ENCODE measurements at places on chromosomes 11 and 22.

GRCh38 chr22:36330655-36331305 lies 57.0 kb downstream of the MYH9 start:
- no peak for DNase-seq

- no peak for DNase-seq
Observed at GRCh38 chr22:43014316-43014868, 557 bp downstream of the PACSIN2 start.

DNA sequence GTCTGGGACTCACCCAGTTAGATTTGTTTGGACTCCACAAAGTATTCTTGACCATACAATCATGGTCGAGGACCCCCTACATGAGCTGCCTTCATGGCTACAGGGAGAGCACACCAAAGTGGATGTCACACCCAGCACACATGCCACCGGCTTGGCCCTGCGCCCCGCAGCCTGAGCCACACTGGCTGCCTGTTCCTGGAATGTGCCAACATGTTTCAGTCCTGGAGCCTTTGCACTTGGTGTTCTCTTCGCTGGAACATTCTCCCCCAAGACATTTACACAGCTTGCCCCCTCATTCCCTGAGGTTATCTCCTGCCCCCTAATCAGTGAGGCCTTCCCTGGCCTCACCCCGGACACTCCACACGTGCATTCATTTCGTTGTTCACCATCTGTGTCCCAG lies 46.0 kb downstream of the PPARA start:
- no peak for DNase-seq

DNA sequence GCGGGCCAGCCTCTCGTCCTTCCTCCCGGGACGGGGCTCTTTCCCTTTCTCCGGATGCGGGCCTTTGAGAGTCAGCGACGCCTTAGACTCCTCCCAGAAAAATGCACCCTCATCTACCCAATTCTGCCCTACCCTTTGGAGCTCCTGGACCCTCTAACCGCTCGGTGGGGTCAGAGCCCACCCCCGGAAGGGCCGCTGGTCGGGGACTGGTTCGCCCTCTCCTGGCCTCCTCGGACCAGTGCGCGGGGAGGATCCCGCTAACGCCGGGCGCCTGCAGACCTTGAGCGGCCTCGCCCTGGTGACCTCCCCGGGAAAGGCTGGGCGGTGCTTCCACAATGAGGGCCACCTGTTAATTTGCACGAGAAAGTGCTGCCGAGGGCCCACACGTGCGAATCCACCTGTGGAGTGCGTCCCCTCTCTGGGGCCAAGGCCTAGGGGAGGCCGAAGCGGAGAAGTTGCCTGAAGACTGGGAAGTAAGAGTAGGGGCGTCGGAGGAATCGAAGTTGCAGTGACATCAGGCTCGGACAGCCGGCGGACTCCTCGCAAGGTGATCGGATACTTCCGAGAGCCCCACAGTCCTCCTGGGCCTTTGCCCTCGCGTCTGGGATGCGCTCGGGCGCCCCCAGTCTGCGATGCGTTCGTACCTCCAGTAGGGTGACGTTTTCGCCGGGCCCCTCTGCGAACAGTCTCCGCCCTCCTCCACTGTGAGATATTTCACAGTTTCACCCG lies 61.5 kb downstream of the ENDOD1 start:
- DNase-seq: peak; percentile 78

- no peak for DNase-seq
Observed at GRCh38 chr11:108035690-108036089, 27.0 kb downstream of the CUL5 start.

- DNase-seq: no peak
Observed at GRCh38 chr11:984546-984945, 52.0 kb downstream of the MUC6 start.

DNA sequence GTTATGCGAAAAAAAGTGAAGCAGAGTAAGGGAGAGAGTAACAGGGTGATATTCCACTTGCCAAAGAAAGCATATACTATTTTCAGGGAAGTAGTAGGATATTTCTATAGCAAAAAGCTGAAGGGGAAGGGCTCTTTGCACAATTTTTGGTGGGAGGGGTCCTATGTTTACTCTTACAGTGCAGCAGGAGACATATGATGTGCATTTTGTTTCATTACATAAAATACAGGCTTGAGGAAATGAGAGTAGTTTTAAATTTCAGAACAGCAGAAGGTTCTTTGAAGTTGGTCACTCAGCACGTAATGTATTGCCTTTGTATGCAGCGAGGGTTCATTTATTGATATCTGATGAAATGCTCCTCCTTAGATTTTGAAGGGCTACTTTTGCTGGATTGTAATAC lies 3.1 kb upstream of the PIK3IP1 start:
- no peak for DNase-seq

- no peak for DNase-seq
Observed at GRCh38 chr11:104836691-104837090, 61.6 kb downstream of the CASP12 start.

- no peak for DNase-seq
Observed at GRCh38 chr11:3913921-3914320, 58.5 kb downstream of the STIM1 start.

DNA sequence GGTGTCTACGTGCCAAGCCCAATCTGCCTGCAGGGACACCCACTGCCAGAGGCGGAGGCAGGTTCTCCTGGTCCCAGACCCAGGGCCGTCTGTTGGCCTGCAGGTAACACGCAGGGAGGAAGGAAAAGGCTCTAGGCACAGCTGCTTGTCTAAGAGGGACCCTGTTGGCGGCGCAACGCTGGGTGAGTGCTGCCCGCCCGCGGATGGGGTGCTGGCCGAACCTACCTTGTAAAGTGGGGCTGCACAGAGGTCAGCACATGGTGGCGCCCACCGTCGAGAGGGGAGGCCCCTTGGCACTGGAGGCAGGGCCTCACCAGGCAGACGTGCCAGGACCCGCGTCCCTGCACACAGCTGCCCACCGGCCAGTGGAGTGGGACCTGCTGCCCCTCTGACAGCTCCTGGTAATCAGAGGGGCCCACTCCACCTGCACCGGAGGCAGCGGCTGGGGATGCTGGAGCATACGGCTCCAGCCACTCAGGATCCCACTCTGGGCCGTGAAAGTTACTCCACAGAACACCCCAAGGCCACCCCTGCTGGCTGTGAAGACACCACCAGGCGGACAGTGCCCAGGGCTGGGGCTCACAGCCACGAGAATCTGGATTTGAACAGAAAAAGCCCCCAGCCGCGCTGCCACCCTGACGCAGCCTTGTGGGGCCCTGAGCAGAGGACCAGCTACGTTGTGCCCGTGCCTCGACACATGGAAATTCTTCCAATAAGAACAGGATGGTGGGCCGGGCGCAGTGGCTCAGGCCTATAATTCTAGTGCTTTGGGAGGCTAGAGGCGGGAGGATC lies 24.0 kb downstream of the TBX1 start:
- no peak for DNase-seq

GRCh38 chr11:134464981-134465730 lies 53.1 kb upstream of the B3GAT1 start:
- no peak for DNase-seq

DNA sequence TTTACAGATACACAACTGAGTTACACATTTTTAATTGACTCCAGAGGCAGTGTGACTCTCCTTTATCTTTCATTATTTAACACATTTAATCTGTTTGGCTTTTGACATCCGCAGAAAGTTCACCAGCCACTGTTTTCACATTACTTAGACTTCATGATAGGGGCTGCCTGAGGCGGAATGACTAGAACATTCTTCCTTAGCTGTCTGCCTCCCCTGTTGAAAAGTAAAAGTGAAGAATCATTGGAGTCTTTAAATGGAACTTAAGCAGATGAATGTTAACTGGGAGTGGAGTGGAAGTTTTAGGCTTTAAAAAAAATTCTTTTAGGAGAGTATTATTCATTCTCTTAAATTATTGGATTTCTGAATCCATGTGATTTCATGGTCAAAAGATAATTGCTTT lies 229.2 kb upstream of the MTNR1B start:
- no peak for DNase-seq

GRCh38 chr22:27405672-27406388 lies 395.7 kb downstream of the MN1 start:
- no peak for DNase-seq

- DNase-seq: no peak
Observed at GRCh38 chr11:11230087-11230486, 123.0 kb downstream of the CSNK2A3 start.

DNA sequence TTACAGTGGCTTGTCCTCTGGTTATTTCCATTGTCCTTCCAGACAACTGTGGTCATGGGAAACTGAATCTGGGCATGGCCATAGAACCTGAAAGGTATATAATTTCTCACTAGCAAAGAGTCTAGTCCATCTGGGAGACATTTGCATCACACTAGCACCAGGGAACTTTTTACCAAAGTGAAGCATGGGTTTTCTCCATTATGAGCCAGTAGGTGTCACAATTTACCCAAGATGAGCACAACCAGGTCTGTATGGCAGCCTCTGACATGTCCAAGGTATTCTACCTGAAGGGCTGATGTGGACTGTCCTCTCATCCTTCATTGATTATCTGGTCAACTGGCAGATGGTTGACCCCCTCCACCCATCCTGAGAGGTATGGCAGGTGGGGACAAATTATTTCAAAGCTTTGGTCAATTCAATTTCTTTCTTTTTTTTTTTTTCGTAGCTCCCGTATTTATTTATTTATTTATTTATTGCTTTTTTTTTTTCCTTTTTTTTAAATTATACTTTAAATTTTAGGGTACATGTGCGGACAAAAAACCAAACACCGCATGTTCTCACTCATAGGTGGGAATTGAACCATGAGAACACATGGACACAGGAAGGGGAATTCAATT lies 425.9 kb downstream of the TMEM135 start:
- no peak for DNase-seq

- DNase-seq: no peak
Observed at GRCh38 chr11:103624708-103625623, 411.5 kb upstream of the DDI1 start.

- no peak for DNase-seq
Observed at GRCh38 chr11:77387701-77388100, 86.2 kb downstream of the PAK1 start.

- no peak for DNase-seq
Observed at GRCh38 chr11:61666684-61667297, 13.4 kb upstream of the DAGLA start.

DNA sequence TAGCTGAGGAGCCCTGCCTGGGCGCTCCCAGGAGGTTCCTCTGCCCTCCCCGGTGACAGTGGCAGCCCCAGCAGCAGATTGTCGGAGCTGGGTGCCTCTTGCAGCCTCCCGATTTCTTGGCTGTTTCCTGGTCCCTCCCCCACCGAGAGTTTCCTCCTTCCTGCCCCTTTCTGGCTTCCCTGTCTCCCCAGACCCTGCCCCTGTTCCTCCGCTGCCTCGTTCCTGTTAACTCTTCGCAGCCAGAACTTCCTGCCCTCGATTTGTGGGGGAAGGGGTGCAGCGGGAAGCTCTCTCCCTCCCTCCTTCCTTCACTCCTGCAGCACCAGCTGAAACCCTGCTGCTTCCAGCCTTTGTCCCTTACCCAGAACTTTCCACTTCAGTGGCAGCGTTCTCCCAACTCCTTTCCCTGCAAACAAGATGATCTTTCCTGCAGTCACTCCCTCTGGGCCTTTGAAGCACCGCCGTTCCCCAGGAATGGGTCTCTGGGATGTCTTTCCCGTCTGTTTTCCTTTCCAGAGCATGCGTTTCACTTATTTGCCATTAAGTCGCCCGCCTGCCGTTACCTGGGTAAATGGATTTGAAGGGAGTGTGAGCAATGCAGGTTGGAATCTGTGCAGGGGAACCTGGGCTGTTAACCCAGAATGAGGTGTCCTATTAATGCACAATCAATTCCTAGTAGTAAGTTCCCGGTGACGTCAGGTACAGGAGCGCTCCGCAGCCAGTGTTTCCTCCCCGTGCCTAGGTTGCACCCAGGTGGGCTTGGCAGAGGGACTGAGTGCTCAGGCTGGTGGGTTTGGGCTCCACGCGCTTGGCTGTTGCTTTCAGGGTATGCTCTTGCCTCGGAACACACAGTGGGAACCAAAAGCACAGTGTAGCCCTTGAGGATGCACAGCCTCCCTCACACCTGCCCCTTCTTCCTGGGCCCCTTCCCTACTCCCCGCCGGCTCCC lies 4.3 kb downstream of the GRK2 start:
- DNase-seq: no peak

DNA sequence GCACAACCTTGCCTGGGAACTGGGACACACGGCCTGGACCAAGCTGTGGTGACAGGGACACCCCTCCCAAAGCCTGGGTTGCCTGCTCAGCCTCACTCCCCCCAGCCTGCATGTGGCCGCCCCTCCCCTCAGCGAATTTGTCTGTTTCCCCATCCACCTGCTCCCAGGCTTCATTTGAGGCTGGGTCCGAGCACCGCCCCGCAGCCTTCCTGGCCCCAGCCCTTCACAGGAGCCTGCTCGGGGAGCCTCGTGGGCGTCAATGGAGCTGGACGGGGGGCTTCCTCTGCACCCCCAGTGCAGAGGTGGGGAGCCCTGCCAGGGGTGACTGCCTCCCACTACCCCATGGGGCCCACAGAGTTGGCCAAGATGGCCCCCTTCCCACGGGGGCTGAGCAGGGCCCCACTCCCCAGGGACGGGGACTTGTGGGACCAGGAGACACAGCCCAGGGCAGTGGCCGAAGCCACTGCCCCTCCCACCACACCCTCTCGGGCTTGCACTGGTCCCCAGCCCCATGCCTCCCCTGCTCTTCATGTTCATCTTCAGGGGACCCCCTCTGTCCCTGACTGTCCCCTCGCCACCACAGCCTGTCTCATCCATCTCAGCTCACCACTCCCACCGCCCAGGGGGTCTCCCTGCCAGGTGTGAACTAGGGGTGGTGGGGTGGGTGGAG lies 91.7 kb downstream of the WNT7B start:
- no peak for DNase-seq

DNA sequence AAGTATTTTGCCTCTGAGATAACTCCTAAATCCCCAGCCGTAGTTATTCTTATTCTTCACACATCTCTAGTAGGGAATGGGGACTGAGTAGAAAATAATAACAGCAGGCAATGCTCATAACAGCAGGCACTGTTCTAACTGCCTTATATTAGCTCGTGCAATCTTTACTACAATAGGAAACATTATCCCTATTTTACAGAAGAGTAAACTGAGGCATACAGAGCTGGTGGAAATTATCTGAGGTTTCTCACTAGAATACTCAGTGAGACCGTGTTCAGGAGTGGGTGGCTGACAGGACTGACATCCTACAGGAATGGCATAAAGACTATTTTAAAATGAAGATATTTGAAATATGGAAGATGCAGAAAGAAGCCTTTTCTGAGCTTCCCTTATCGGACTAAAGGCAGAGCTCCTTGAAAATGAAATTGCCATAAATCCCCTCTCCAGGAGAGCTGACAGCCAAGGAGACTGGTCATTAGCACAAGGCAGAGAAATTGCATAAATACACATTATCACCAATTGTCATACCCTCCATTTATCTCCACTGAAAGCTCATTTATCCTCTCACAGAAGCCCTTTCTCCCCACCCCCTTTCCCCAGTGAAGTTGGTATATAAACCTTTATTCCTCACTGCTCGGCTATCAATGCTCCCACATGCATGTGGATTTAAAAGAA lies 93.9 kb downstream of the RASSF10 start:
- DNase-seq: no peak

GRCh38 chr11:64180891-64181290 lies 5.1 kb upstream of the STIP1 start:
- DNase-seq: no peak

GRCh38 chr11:2844116-2844842 lies 41.3 kb downstream of the CDKN1C start:
- DNase-seq: no peak
